ENCODE measurements at places on chromosomes 5 and 9.
A peak's percentile ranks its signal among the peaks of the same experiment; 100 is the strongest.

DNA sequence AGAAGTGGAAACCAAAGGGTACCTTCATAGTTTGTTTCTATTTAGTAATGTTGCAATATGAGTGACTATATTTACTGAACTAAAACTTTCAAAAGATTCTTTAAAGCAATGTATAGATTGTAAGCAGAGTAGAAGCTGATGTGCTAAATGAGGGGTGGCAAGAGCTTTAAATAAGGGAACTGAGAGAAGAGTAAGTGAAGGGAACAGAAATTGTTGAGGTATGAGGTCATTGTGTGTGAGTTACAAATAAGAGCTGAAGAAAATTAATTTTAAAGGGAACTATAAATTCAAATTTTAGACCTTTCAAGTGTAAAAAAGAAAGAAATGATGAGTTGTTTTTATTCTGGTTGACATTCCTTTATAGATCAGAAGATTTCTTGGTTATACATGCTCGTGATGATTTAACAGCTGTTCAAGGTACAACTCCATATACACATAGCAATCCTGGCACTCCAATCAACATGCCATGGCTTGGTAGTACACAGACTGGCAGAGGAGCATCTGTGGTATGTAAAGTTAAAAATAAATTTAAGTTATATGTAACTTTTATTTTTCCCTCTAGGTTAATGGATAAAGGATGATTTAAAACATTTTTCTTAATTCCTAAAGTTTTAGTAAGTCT, 135.1 kb upstream of the TNFAIP8 start:
- DNase-seq, result peak; percentile 4

DNA sequence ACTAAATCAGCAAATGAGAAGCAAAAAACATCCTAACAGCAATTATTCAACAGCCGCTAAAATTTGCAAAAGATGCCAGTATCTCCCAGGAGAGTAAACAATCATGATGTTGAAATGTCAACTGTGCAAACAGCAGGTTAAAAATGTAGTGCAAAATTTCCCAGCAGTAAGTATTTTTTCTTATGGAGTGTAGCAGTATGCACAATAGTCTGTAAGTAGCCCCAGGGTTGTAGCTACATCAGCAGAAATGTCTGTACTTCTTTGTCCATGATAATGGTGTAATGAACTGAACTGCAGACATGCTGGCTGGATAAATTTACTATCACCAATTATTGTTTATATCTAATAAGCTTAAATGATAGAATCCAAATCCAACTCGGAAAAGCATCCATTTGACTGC, 31.4 kb downstream of the GRIN3A start:
- no peak for DNase-seq

- peak; percentile 90 for DNase-seq
These were observed 82.9 kb downstream of the FEM1C start for GRCh38 chr5:115461506-115462290.

- DNase-seq, result no peak
These were observed 310.8 kb downstream of the DRD1 start for GRCh38 chr5:175133185-175133584.

GRCh38 chr9:37967761-37968080, 63.8 kb upstream of the SLC25A51 start:
- no peak for DNase-seq

All from IMR-90 (cell line).